ENCODE measurements at places on chromosomes 4 and X.

- no peak for DNase-seq
Observed at GRCh38 chr4:18082236-18082635, 60.7 kb upstream of the LCORL start.

- no peak for DNase-seq
Observed at GRCh38 chrX:131831185-131831520, 191.9 kb upstream of the STK26 start.

- no peak for DNase-seq
Observed at GRCh38 chr4:8025668-8026067, 86.0 kb upstream of the AFAP1 start.

DNA sequence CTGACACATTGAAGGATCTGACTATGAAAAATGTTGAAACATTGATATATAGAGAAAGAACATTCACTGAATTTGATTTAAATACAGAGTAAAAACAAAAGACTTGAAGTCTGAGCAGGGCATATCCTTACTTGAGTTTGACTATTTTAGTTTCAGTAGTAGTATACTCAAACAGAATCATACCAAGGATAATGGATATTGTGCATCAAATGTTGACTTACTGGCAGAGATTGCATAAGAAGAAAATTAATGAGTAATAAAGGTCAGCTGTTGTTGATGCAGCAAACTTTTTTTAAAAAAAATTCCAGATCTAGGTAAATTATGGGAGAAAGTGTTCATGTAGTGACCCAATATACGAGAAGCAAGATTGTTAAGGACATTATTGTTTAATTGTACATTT, 94.5 kb upstream of the APOOL start:
- no peak for DNase-seq

GRCh38 chr4:118254368-118254767, 98.4 kb downstream of the PRSS12 start:
- no peak for DNase-seq

DNA sequence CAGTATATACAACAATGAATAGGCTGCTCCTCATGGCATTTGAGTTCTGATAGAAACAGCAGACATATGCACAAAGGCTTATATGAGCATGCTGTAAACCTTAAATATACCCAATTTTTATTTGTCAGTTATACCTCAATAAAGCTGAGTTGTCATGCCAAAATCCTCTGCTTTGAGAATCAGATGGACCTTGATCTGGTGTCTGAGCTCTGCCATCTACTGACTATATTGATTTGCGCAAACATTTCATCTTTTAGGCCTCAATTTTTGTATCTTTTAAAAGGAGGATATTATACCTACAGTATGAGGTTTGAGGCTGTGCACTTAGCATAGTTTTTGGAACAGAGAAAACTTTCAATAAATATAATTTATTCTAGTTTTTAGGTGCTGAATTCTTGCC, 85.2 kb downstream of the PRRG1 start:
- no peak for DNase-seq

DNA sequence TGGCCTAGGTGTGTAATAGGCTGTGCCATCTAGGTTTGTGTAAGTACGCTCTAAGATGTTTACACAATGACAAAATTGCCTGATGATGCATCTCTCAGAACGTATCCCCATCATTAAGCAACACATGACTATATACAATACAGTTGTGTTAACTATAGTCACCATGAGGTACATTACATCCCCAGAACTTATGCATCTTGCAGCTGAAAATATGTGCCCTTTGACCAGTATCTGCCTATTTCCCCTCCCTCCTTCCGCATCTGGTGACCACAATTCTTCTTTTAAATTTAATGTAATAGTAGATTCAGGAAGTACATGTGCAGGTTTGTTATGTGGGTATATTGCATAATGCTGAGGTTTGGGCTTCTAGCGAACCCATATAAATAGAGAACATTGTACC, 239.8 kb upstream of the IL1RAPL1 start:
- DNase-seq: no peak

DNA sequence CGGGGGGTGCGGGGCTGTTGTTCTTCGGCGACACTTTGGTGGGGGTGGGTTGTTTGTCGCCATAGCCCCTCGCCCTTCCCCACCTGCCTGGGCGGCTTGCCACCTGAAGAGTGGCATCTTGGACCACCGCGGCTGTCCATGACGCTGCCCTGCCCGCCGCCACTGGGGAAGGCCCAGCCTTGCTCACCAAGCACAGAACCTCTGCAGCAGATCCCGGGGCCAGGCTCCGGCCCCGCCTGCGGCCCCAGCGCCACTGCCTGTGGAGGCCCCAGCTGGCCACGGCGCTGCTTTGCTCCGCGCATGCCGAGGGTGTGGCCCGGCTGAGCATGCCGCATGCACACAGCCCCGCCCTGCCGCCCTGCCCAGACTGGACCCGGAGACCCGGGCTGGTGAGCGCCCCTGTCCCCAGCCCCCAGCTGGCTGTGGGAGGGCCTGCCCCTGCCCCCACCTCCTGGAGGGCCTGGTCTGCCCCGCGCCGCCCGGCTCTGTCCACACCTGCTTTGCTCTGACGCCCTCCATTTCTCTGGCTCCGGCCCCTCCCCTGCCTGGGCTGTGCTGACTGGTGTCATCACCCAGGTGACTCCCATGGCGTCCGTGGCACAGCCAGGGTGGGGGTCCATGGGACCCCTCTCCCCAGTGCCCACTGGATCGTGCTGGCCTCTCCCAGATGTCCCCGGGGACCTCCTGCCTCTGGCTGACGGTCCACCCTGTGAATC, 5.3 kb downstream of the NAT8L start:
- DNase-seq: no peak

DNA sequence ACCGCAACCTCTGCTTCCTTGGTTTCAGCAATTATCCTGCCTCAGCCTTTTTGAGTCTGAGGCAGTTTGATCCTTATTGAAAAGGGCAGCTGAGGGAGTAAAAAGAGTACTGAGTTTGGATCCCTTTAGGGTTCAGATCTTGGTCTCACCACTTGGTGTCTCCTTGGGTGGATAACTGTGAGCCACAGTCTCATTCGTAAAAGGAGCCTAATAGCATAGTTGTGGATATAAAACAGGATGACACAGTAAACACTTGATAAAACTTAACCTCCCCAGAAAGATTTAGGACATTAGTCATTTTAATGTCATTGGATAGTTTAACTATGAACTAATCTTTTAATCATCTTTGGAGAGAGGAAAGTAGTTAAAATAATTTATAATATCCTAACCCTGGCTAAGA, 173.0 kb downstream of the ANK2 start:
- no peak for DNase-seq

GRCh38 chr4:109091727-109092409, 210.6 kb downstream of the COL25A1 start:
- DNase-seq: no peak

DNA sequence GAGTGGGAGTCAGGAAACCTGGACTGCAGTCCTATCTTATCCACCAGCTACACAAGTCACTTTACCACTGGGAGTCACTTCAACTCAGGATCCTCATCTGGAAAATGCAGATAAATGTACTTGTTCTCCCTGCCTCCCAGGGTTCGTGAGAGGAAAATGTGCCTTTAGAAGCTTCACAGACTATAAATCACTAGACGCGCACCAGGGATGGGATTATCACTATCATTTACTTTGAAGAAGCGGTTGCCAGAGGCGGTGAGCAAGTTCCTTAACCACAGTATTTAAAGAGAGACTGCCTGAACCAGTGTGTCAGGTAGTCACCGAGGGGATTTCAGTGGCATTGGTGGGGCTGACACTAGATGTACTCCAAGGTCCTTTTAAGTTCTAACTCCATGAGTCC, 219.5 kb downstream of the HS6ST2 start:
- DNase-seq: no peak

GRCh38 chr4:182825786-182826185, 91.4 kb downstream of the DCTD start:
- no peak for DNase-seq

GRCh38 chr4:38202242-38202641, 242.0 kb downstream of the PTTG2 start:
- DNase-seq: no peak

DNA sequence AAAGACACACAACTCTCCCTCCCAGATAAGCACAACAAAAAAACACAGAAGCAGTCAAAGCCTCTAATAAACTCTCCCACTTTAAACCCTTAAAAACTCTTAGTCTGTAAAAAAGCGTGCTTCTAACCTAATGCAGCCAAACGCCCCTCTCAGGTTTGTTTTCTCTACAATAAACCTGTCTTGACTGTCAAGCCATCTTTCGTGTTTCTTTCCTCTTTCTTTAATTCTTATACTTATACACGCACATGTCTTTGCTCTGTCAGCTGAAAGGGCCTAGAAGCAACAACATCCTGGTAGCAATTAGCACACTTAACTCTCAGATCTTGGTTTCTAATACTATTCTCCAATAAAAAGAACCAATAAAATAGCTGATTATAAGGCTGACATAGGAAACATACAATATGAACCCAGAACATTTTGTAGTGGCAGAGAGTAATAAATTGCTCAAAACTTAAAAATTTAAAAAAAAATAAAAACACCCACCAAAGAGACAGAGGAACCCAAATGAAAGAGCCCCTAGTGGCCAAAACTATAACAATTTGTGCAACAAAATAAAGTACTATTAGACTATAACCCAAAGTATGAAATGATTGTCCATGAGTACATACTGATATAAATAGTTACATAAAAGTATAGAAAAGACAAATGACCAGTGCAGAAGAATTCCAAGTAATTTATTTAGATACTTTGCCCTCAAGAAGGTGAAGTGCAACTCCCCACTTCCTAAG, 440.4 kb upstream of the ADGRL3 start:
- DNase-seq: no peak

DNA sequence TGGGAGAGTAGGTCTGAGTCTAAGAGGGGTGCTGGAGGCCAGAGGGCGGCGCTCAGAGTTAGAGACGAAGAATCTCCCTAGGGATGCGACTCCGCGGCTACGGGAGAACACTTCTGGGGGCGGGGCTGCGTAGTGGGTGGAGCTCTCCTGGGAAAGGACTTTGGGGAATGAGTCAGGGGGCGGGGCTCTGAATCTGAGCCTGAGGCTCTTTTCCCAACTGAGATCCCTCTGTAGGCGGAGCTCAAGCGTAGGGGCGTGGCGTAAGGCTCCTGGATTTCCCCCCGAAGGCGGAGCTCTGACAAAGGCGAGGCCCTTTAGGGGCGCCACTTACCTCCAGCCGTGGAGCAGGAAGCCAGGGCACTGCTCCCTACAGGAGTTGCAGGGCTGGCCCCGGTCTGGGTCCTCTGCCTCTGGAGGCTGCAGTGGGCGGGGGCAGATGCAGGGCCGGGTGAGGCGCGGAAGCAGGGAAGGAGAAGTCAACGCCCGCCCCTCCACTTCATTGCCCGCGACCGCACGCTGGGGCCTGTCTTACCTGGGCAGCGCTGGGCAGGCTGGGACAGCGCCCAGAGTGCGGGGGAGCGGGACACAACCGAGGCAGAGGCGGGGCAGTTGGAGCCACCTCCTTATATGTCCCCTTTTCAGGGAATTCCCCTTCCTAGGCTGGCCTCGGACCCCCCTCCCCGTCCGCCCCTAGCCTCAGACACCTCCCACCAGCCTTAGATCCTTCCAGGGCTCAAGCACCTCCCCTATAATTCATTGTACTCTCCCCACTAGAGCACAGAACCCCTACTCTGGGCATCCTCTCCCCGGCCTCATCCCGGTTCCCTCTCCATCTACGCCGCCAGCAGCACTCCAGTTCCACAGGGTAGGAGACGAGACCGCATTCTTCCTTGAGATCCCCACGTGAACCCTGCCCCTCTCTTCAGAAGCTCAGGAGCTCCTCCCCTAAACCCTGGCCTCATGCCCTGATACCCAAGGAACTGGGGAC, 1.6 kb downstream of the PRICKLE3 start:
- peak; percentile 76 for DNase-seq

GRCh38 chrX:38110231-38110630, 103.9 kb downstream of the SYTL5 start:
- DNase-seq: no peak

DNA sequence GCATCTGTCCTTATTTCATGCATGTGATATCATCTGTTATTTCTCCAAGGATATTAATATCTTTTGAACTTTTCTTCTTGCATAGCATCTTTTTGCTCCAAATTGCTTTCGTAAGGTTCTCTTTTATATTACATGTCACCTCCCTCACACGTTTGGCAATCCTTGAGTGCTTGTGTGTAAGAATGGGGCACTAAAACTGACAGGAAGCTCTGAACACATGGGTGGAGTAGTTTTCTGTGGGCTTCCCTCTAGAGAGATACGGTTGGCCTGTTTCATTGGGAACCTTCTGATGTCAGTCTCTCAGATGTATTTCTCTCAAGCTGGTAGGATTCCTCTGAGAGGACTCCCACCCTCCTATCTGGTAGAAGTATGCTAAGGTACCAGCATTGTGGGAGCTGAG, 223.0 kb downstream of the MID1 start:
- no peak for DNase-seq

GRCh38 chr4:70687392-70687791, 940 bp upstream of the UTP3 start:
- no peak for DNase-seq

GRCh38 chrX:28311466-28311865, 275.8 kb upstream of the IL1RAPL1 start:
- DNase-seq: no peak

All from HFF-Myc (cell line).